ENCODE measurements at places on chromosomes 5 and 9.

DNA sequence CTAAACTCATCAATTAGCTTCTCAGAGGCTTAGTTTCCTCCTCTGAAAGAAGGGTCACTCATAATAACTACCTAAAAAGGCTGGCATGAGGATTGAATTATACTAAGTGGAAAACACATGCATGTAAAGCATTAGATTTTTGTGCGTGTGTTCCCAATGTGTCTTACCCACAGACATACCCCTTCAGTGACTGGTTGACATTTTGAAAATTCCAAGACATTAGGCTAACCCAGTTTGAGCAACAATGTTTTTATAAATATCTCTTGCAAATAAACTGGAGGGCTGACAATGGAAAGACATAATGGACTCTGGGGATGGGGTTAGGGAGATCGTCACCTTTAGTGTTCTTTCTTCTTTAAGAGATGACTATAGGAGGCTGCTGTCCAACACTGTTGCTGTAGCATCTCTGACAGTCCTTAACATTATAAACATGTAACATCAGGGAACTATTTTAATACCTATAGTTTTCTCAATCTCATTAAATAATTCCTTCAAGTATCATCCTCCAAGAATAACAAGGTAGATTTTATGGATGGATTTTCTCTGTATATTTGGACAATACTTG, 24.3 kb downstream of the HMHB1 start:
- no peak for DNase-seq

DNA sequence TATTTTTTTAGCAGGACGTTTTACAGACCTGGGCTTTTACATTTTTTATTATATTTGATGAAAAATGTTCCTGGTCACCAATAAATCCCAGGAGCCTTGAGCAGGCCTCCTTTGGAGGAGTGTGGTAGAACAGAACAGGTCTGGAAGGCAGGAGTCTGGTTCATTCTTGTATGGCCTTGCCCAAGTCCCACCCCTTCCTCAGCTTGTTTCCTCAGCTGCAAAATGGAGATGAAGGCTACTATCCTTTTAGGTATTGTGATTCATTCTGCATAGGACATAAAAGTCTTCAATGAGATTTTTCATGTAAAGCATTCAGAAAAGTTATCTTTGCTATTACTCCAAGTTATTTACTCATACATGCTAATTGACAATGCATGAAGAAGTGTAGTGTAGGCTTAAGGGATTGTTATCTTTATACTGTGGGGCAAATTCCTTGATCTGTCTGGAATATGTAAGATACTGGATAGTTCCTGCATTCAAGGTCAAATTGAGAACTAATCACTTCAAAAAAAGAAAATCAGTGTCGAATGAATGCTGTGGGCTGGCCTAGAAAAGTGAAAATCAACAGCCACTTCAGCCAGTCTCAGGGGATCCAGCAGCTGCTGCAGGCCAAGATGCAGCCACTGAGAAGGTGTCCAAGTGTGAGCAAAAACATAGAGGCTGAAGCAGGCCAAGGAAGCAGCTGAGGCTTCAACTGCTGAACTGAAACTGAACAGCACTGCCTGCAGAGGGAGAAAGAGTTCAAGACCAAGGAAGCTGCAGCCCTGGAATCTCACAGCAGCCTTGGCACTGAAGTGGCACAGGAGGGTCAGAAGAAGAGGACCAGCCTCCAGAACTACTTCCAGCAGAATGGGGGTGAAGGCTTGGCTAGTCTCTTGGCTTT, 15.5 kb upstream of the SLC36A3 start:
- no peak for DNase-seq

- no peak for DNase-seq
These were observed 52.4 kb downstream of the ERGIC1 start for GRCh38 chr5:172886476-172886875.

GRCh38 chr5:156031181-156031580, 295.8 kb upstream of the SGCD start:
- DNase-seq: no peak

DNA sequence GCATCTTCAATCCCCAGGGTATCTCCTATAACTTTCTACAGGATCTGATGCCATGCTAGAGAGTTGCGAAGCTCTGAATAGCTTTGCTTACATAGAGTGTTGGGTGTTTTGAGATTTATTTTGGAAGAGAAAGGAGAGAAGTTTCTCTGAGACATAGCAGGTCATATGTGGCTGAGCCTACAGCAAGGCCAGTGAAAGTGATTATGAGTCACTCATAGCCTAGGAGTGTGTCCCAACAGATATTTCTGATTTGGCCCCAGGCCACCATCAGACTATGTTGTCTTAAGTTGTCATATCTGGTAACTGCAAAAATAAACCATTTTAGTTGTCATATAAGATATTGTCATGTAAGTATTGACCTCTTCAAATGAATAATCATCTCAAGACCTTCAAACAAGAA, 132.0 kb upstream of the RAI14 start:
- no peak for DNase-seq

DNA sequence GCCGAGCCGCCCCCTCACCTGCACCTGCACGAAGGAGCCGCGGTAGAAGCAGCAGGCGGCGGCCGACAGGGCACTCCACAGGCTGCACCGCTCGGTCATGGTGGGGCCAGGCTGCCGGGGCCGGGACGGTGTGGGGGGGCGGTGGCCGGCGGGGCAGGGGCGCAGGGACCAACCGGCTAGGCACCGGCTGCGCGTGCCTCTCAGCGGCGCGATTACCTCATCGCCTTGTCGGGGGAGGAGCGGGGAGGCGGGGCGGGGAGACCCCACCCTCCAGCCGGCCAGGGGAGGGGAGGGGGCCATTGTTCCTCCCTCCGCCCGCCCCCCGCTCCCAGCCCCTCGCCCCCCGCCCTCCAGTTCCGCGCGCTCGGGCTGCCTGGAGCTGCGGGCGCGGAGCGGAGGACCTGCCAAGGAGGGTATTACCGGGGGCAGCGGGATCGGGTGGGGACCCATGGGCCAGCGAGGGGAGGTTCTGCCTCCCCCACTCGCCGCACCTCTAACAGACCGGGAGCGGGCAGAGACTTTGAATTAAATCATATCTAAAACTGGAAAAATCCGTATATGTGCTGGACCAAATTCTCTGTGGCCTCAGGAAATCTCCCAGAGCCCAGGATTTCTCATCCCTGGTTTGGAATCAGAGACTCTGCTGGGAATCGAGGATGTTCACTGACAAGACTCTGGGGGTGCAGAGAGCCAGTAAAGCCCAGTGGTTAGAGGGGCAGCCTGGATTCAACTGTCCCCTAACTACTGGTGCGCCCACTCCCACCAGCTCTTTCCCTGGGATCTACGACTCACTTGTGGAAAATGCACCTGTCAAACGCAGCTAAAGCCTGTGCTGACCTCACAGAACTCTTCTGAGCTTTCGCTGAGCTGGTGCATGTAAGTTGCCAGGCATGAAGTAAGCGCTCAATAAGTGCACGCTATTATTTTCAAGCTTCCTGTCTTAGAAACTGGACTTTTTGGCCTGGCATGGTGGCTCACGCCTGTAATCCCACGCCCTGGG, 20.3 kb upstream of the TOR2A start:
- no peak for DNase-seq

GRCh38 chr5:153658149-153658548, 167.7 kb downstream of the GRIA1 start:
- no peak for DNase-seq

- no peak for DNase-seq
These were observed 1.5 kb downstream of the SEPTIN8 start for GRCh38 chr5:132775476-132775961.

DNA sequence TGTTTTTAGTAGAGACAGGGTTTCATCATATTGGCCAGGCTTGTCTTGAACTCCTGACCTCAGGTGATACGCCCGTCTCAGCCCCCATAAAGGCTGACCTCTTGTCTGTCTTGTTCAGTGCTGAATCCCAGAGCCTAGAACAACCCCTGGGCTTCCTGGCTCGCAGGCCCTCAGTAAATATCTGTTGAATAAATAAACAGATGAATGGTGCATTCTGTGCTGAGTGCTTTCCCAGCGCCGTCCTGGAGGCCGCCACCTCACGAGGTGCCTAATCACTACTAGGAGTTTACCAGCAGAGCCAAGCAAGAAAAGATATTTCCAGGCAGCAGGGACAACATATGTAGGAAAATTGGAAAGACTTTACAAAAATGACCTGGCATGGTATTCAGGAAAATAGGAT, 88.5 kb downstream of the SNX24 start:
- DNase-seq: no peak

GRCh38 chr5:1507457-1507856, 16.3 kb downstream of the LPCAT1 start:
- no peak for DNase-seq

GRCh38 chr5:122471031-122471751, 159.2 kb downstream of the SNCAIP start:
- DNase-seq: no peak

DNA sequence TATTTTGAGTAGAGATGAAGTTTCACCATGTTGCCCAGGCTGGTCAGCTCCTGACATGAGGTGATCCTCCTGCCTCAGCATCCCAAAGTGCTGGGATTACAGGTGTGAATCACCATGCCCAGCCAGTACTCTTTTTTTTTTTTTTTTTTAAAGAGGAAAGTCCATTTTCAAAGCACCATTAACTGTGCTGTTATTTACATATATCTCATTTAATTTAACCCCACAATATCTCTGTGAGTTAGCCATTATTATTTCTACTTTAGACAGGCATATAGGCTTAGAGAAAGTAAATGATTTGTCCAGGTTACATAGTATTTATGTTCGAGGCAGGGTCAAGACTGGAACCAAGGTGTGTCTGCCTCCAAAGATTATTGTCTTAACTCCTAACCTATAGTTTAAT, 50.7 kb downstream of the ATG10 start:
- DNase-seq: no peak

DNA sequence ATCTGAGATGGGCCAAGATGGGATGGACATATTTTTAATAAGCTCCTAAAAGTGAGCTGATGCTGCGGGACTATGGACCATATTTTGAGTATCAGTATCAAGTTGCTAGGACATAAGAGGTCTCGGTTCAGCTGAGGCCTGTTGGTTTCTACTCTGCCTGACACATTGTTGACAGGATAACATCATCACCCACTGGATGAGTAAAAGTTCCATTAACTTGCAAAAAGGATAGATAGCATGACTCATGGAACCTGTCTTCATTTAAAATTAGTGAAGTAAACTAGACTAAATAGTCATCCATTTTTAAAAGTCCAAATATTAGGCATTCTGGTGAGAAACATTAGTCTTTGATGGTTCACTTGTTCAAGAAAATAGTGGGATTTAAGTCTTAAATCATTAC, 33.3 kb downstream of the PARP8 start:
- no peak for DNase-seq

DNA sequence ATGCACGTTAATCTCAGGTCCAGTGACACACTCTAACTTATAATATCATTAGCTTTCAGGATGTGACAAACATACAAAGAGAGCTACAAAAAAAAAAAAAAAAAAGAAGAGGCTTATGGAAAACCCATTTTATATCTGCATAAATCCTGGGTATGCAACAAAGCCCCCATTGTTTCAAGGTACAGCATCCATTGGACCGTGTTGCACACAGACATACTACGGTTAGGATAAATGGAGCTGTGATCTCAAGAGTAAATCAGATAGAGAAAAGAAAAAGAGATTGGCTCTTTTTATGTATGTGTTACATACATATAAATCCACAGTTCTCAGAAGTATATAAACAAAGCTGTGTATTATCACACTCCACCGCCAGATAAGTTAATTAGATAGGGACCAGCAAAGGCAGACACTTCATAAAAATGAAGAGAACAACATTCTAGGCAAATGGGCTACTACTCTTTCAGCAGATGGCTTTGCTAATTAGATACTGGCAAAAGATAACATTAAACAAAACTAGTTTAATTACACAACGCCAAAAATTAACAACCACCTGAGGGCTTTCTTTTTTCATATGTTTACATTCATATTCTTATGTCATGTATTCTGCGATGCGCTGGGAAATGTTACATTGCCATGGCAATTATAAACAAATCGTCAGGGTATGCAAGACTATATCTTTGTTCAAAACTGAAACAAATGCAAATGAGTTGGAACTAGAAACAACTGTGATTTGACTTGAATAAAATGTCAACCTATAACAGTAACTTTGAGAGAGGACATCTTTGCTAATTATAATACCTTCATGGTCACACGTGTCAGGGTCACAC, 304.2 kb downstream of the SEMA5A start:
- no peak for DNase-seq

GRCh38 chr5:78126536-78126935, 168.0 kb downstream of the AP3B1 start:
- DNase-seq: no peak

GRCh38 chr9:88813638-88814209, 177.5 kb upstream of the S1PR3 start:
- no peak for DNase-seq

DNA sequence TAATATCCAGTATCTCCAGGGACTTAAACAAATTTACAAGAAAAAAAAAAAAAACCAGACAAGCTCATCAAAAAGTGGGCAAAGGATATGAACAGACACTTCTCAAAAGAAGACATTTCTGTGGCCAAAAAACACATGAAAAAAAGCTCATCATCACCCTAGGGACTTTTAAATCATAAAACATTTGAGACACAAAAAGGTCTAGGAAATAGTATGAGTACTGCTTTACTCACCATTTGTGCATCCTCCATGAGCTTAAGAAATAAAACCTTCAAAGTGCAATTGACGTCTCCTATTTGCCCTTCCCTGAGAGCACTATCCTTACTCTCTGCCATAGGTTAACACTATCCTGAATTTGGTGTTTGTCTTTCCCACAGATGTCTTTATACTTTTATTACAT, 193.7 kb upstream of the NREP start:
- no peak for DNase-seq

DNA sequence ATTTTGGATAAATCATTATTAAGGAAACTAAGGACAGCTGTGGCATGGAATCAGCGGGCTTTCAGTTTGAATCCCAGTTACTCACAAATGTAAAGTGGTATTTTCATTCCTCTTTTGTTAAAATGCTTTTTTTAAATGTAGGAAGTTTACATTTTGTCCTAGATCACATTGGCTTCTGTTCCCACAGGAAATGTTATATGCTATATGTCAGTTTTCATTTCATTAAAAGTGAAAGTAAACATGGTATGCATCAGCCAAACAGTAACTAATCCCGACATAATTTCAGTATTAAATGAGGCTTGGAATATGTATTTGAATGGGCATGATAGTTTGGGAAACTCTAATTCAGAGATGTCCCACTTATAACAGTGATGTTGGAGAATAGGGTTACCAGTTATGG, 18.6 kb upstream of the SMIM15 start:
- DNase-seq: no peak

Measured in SHP77 treated with DMSO at 0.1 percent for 48 hours (cell line).